ENCODE measurements at places on chromosomes 16 and 17. TPM values are rescaled to one million over a fixed set of nuclear protein-coding genes. Genes with fewer than 3 reads are reported as not detected.

GRCh38 chr16:12256921-12257320 lies 280.4 kb downstream of the SNX29 start:
- no peak for DNase-seq

GRCh38 chr16:56764835-56765234 lies 34.9 kb downstream of the NUP93 start:
- DNase-seq: no peak

DNA sequence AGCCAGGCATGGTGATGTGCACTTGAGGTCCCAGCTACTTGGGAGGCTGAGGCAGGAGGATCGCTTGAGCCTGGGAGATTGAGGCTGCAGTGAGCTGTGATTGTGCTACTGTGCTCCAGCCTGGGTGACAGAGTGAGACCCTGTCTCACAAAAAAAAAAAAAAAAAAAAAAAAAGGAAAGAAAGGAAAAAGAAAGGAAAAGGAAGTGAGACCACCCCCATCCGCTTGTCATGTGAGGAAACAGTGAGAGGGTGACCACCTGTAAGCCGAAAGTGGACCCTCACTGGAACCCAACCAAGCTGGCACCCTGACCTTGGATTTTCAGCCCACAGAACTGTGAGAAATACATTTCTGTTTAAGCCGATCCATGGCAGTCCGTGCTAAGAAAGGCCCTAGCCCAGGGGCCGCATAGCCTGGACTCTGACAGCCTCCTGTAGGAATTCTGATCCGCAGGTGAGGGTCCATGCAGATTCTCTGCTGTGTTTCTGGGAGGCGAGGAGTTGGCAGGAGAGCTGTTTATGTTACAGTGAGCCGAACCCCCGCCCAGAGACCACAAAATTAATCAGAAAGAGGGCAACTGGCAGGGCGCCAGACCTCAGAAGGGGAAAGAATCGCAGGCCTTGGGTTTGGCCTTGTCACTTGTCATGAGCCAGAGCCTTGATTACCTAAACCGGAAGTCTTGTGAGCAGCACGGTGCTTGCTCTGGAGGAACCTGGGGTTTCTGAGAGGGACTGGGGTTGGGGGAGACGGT lies 945 bp downstream of the SGSH start:
- DNase-seq: peak; percentile 86

- no peak for DNase-seq
Observed at GRCh38 chr16:3770530-3770929, 53.2 kb upstream of the TRAP1 start.

GRCh38 chr16:77789085-77790008 lies 983 bp downstream of the VAT1L start:
- no peak for DNase-seq

- peak; percentile 94 for DNase-seq
Observed at GRCh38 chr17:43418441-43419374, 19.9 kb downstream of the ARL4D start.

DNA sequence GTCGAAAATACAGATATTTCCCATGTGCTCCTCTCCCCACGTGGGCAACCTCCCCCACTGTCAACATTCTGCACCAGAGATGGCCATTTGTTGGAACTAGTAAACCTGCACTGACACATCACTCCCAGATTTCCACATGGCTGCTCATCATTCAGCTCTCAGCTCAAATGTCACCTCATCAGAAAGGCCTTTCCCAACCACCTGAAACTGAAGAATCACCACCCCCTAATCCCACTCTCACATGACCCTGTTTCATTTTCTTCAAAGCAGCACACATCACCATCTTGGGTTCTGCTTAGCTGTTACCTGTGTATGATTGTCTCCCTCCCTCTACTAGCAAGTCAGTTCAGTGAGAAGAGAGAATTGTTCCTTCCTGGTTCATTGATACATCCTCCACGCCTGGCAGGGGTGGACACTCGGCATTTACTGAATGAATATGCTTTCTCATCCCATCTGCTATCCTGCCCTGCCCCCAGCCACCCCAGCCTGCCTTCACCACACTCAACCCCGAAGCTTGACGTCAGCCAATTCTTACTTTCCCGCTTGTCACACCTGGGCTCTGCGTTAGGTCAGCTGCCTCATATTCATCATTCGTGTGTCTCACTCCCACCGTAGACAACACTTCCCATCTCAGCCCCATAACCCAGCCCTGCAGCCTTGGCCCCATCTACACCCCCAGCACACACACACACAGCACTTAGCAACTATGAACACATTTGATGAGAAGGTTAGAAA lies 1.5 kb downstream of the C17orf114 start:
- DNase-seq: no peak

Gene FBXO39
- total RNA-seq: not detected

DNA sequence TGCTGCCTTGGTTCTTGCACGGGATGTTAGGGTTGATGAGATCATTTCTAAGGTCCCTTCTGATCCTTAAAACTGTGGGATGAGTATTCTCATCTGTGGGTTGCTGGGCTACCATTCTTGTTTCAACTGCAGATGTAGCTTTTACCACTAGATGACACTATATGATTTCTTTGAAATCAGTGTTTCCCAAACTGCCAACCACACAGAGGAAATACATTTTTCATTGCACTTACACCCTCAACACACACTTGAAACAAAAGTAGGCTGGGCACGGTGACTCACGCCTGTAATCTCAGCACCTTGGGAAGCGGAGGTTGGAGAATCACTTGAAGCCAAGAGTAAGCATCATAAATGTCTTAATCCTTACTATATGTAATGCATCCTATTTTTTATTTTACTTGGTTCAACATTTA lies 15.3 kb downstream of the LCMT1 start:
- peak; percentile 79 for DNase-seq

- no peak for DNase-seq
Observed at GRCh38 chr17:34622862-34623623, 43.7 kb downstream of the TMEM132E start.

Gene GPR179
- not detected for total RNA-seq

Gene MAP2K6
- total RNA-seq: 4.5 TPM

Gene SNAI3
- total RNA-seq: not detected

DNA sequence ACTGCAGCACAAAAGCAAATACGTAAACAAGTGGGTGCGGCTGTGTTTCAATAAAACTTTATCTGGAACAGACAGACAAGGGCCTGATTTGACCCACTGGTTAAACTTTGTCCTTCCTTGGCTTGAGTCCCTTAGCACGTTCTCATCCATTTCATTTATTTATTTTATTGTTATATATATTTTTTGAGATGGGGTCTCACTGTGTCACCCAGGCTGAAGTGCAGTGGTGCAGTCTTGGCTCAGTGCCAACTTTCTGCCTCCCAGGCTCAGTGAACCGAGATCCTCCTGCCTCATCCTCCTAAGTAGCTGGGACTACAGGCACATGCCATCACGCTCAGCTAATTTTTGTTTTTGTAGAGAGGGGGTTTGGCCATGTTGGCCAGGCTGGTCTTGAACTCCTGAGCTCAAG lies 64.3 kb downstream of the MYH11 start:
- no peak for DNase-seq

Gene OR1A1
- total RNA-seq: not detected

Gene TPSAB1
- total RNA-seq: 0.39 TPM

Gene ANKRD40CL
- total RNA-seq: not detected

DNA sequence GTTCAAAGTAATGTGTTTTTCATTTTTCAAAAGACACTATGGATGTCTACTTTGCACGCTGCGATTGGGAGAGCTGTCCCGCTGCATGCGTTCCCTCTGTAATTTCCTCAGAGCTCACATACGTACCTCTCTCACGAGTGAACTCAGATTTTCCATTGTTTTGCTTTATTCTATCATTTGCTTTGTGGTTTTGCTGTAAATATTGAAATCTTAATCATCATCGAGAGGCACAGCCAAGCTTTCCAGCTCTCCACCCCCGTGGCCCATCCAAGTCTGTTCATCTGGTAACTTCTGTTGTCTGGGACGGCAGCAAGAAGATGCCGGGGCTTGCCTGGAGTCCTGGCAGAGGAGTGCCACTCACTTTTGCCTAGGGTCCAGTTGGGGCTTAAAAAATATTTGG lies 21.1 kb downstream of the TMC6 start:
- DNase-seq: no peak

DNA sequence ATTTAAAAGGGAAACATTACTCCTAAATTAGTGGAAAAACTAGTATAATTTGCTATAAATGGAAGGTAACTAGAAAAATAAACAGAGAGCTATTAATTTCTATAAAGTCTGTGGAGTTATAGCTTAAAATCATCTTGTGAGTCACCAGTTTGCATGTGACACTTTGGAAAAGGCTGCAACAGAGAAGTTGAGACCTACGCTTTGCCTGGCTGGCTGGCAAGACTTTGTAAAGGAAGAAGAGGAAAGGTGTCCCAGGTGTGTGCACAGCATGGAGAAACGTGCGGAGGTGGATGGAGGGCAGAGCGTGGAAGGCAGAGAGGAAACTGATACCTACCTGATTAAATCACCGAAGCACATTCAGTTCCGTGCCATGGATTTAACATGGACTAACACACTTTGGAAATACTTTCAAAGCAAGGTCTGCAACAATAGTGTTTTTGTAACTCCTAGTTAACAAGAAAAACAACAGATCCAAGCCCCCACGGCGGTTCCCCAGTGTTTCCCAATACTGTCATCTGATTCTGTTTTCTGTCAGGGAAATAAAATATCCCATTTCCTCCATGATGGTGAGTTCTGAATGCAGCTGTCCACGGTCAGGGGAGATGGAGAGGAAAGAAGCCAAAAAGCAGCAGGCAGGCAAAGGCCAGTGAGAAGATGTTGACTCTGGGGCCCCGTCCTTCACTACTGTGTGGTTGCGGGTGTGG lies 134.8 kb downstream of the XYLT1 start:
- no peak for DNase-seq

Gene CCL1
- not detected for total RNA-seq

DNA sequence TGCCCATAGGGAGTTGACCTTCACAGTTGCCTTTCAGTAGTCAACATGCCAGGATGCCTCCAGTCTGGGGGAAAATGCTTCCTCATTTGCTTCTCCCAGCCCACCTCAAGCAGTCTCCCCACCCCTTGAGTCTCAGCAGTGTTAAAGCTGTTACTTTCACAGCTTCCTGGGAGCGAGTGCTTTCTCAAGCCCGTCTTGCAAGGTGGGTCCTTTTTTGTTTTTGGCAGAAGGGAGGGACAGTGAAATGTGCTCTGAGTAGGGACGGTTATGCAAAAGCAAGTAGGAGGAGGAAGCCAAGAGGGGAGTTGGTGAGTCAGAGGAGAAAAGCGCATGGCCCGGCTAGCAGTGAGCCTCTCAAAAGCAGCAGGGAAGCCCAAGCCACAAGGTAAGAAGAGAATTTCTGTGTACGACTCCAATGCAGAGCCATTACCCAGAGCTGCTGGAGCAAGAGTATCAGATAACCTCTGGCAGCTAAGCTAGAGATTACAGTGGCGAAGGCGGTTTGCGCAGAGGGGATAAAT lies at the start of gene CHST4:
TSS of gene CHST4 (plus strand) at position 316 of the 521 bp plus-strand sequence. CDS start 10,252 bp downstream, outside the sequence.
- peak; percentile 61 for DNase-seq

- DNase-seq: no peak
Observed at GRCh38 chr17:75465039-75465438, 8.6 kb downstream of the TMEM94 start.

- DNase-seq: no peak
Observed at GRCh38 chr17:61405686-61406536, 6.3 kb downstream of the TBX2 start.

DNA sequence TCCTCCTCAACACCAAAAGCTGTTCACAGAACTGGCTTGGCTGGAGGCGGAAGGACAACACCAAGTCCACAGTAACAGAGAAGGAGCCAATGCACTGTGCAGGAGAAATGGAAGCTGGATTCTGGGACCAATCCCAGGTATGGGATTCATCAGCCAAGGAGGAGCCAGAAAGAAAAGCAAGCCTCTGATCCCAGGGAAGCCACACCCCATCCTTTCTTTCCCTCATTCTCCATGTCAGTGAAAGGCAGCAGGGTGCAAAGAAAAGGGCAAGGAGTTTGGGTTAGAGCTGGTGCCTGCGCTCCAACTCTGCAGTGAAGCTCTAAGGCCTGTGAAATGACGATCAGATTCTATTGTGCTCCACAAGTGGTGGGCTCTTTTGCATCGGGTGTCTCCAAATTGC lies 11.0 kb downstream of the DCAKD start:
- no peak for DNase-seq

DNA sequence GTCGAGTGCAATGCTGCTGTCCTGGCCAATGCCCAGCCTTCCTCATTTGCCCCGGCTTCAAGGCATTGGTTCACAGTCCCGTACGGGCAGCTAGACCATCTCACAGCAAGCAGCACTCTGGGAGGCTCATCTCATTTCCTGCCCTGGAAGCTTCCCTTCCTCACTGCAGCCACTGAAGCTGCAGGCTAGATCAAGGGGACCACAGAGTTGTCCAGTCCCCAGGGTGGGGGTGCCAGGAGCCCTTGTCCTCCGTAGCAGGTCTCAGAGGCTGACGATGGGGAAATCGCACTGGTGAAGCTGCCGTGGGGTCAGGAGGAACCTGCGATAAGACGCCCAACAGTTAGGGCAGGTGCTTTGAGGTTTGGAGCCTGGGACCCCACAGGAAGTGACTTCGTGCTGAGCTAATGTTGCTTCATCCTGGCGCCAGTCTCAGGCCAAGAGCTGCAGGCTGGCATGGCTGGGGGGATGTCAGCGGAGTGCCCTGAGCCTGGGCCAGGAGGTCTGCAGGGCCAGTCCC lies at the start of gene SPNS3:
TSS of gene SPNS3 (plus strand) at position 426 of the 517 bp plus-strand sequence. CDS start at position 454, 28 bp downstream.
- DNase-seq: no peak

DNA sequence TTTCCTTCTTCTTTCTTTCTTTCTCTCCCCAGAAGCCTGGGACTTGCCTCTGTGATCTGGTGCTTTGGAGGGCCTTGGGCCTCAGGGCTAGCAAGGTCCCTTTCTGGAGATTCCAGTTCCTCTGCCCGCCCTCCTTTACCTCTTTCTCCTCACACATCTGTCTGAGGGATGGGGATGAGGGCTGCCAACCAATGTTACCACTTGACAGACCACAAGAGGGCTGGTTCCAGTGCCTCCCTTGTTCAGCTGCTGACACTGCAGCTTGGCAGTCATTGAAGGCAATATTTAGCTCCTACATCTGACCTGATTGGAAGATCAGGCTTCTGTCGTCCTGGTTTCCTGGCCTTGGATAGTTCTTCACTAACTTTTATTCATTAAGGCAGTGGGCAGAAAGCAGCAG lies 3.6 kb upstream of the ZNF652 start:
- DNase-seq: peak; percentile 34

Gene SLC22A31
- not detected for total RNA-seq

DNA sequence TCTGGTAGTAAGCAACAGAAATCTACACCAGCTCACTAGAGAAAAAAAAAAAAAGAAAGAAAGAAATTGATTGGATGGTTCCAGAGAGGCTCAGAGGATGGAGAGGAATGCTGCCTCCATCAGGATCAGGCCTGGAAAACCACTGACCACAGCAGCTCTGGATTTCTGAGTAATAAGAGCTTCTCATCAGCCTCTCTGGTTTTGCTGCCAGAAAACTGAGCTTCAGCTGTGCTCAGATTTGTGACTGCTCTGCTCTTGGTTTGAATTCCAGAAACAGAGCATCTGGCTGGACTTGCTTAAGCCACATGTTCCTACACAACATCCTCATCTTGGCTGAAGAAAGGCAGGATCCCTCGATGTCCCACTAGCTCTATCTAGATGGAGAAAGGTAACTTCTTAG lies 25.9 kb downstream of the IRX6 start:
- DNase-seq: peak; percentile 29

All from RPMI7951 (cell line).